ENCODE measurements at places on chromosomes 12 and 14.
A peak's percentile ranks its signal among the peaks of the same experiment; 100 is the strongest.

DNA sequence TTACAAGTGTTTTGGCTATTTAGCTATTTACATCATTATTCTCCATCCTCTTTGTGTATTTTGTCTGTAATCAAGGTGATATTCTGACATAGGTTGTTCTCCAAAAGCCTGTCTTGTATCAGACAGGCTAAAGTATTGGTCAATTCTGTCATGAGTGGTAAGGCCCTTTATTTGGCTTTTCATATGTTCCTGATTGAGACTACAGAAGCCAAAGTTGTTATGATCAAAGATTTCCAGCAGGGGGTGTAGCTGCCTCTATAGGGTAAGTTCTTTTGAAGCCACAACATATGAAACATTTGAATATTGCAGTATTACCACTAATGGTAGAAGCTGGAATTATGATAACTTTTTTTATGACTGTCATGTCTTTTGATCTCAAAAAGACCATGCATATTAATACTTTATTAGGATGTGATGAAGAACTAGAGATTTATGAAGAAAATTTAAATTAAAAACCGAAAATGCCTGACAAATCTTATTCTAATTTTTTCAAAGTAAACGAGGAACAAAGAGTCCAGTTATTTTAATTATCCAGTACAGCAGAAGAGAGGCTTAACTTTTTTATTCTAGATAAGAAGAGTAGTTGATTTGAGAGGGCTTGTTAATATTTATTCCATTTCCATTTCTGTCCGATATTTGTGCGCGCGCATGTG lies 3.4 kb upstream of the ARHGAP5 start:
- DNase-seq: peak; percentile 67

DNA sequence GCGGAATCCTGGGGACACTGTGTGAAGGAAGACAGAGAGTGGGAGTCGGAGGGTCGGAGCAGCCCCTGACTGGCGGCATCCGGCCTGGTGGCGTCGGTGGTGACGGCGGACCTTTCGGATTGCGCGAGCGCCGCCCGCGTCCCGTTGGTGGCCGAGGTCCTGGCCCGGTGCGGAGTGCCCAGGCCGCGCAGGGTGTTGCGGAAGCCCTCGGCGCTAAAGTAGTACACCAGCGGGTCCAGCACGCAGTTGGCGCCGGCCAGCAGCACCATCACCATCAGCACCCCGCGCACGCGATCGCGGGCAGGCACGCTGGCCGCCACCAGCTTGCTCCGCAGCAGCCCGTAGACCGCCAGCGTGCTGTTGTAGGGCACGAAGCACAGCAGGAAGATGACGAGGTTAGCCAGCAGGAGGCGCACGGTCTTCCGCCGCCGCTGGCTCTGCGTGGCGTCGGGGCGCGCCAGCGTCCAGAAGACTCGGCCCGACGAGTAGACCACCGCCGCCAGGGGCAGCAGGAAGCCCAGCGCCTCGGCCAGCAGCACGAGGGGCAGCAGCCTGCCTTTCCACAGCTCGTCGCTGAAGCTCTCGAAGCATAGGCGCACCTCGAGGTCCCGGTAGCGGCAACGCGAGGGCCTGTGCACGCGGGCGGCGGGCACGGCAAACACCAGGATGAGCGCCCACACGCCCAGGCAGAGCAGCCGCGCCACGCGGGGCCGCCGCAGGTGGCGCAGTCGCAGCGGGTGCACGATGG lies 13.1 kb upstream of the CHD4 start:
- no peak for DNase-seq

DNA sequence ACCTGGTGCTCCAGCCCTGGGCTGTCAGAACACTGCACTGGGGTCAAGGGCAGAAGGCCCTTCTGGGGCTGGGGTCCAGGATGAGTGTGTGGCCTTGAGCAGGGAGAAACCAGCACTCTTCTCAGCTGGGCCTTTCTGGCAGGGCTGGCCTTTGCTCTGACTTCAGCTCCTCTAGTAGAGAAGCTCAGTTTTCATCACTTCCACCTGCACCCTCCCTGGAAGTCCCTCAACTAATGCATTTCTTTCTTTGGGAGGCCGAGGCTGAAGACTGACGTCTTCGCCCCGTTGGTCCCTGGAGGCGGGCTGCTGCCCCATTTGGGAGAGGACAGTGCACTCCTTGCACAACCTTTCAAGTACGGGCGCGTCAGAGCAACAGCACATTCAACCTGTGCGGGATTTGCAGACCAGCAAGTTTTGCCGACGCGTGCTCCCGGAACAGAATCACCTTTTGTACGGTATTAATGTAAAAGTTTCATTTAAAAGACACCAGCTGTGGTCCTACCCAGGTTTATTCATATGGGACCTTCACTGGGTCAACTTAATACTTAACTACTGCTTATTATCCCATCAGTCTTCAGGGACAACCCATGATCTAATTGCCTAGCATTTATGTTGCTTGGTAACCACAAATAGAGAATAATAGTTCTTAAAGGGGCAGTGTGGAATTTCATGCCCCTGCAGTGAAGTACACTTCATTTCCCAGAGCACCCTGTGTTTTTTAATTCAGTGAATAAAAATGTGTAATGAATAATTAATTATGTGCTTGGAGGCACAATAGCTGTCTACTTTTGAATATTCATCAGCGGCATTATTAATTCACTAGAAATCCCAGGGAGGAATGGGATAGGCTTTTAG lies 134.8 kb upstream of the VRK1 start:
- no peak for DNase-seq

DNA sequence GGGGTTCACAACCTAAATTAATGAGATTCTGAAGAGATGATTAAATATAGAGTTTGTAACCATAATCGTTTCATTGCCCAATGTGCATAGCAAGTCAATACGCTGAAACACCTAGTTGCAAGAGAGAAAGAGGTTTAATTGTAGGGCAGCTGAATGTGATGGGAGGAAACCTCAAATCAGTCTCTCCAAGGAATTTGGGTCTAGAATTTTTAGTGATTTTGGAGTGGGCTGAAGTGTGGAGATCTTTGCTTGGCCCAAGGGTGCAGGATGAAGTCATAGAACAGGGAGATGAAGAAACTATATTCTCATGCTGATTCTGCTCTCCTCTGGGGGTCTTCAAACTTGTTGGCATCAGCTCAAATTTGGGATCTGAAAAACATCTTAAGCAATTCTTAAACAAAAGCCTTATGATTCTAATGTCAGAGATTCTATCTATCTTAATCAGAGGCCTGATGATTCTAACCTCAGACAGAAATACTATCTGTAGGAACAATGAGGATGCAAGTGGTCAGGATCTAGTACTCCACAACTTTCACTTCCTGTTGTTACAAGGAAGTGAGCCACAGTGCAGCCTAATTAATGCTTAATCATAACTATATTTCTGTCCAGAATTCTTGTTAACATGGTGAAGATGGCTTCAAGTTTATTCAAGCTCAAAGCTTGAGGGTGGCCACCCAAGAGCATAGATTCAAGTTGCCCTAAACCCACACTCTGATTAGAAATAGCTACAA lies 80.2 kb upstream of the FUT8 start:
- DNase-seq: no peak

DNA sequence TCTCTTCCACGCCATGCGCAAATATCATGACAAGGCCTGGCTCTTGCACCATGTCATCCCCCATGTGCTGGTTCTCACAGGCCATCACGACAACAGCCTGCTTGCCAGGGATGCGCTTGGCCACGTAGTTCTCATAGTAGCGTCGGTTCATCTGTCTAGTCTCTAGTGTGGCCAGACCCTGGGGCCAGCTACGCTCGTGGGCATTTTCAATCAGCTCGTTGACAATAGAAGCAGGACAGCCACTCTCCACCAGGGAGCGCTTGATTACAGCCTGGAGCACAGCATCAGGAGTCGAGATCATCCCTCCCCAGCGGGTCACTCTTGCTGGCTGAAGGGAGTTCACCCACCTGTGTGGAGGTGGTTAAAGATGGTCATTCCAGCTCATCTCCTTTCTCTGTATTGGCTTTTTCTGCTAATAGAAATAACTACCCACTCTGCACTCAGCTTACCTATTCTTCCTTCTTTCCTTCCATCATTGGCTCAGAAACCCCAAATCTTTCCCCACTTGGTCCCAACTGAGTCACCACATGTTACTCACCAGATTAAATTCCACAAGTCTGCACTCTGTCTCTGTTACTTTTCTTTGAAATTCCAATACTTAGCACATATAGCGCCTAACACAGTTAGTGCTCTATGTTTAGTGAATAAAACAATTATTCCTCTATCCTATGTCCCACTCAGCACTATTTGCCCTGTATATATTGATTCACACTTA lies 15.1 kb downstream of the RNF41 start:
- peak; percentile 36 for DNase-seq

DNA sequence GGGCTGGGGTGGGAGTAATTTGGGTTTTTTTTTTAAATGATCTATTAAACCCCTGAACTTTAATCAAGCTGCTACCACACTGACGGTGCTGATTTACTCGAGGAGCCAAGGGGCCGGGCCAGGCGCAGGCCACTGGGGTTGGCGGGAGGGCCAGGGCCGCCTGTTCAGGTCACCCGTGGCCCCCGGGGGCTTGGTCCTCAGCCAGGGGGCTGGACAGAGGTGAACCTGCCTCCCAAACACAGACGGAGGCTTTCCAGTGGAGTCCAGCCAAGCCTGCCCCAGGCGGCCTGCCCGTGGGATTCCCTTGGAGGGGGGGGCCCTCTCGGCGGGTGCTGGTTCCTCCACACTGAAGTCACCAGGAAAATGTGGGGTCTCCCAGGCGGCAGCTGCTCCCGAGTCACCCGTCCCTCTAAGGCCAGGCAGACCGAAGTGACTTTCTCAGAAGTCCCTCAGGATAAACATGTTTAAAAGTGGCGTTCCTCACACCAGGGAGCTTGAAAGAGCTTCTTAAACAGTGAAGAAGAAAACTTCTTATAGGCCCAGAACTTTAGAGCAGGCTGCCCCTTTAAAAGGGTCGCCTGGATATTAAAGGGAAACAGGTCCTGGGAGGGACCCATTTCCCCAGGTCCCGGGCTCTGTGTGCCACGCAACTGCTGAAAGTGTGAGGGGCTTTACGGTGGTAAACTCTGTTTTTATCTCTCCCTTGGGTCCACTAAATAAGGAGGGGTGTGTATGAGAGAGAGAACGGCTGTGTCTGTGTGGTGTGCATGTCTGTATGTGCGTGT lies 167.2 kb upstream of the GSC start:
- no peak for DNase-seq

All from RWPE1 (cell line).